ENCODE measurements at places on chromosomes 6 and 20. TPM values are rescaled to one million over a fixed set of nuclear protein-coding genes. Genes with fewer than 3 reads are reported as not detected.

DNA sequence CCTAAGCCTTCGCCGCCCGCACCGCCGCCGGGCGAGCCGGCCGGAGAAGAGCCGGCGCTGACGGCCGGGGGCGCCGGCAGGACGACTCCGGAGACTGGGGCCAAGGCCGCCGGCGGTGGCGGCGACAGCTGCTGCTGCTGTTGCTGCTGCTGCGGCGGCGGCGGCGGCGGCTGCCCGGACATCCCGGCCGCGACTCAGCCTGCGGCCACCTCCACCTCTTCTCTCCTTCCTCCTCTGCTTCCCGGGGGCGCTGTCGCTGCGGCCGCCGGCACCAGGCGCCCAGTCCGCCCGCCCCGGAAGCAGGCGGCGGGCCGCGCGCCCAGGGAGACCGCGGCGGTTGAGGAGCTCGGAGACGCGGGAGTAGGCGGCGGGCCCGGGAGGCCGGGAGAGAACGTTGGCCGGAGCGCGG, 307 bp downstream of the RANBP9 start:
- no peaks in the 10 kb centered on the region for H3K36me3 ChIP-seq
- DNase-seq: no peak
- peak overlapping the region; percentile 50 for H3K27ac ChIP-seq
- H3K27me3 ChIP-seq: no peaks in the 10 kb centered on the region
- no peak overlapping the region for H3K4me3 ChIP-seq
- H3K4me1 ChIP-seq: peaks cover 50% of the 10 kb centered on the region

DNA sequence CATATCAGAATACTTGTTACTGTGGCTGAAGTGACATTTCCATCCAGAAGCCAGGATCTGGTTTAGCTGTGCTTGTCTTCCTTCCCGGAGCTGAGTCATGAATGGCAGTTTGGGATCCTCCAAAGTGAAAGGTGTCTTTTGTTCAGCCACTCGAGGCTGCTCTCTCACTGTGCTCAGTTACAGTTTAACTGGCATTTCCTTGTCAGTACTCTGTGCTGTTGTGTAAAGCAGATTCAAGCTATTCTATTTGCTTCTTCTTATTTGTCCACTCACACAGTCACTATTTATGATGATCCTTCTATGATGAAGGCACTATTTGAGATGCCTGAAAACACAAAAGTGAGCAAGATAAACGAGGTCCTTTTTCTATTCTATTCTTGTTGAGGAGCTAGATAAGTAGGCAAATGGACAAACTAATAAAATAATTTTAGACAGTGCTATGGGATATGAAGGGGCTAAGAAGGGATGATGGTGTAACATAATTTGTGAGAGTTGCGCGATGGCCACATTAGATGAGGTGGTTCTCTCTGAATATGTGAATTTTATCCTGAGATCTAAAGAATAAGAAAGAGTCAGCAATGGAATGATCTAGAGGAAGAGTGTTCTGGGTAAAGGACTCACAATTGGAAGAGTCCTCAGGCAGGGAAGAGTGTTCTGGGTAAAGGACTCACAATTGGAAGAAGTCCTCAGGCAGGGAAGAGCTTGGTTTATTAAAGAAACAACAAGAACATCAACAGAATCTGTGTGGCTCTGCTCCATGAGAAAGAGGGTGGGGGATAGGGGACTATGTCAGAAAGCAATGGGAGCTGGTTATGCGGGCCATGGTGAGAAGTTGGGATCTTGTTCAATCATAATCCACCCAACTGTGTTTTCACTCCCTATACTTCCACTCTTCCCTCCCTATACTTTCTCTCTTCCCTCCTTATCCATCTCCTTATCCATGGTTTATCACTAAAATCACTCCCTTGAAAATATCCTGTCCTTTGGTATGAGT, 40.1 kb downstream of the CYP24A1 start:
- no peak overlapping the region for H3K27ac ChIP-seq
- no peak overlapping the region for H3K4me3 ChIP-seq
- no peaks in the 10 kb centered on the region for H3K27me3 ChIP-seq
- H3K36me3 ChIP-seq: no peaks in the 10 kb centered on the region
- H3K4me1 ChIP-seq: no peaks in the 10 kb centered on the region
- no peak for DNase-seq

FAM110A gene
- total RNA-seq: 19.8 TPM

- DNase-seq: peak; percentile 9
- H3K27ac ChIP-seq: no peak overlapping the region
- H3K4me1 ChIP-seq: peaks cover 25% of the 10 kb centered on the region
- no peaks in the 10 kb centered on the region for H3K36me3 ChIP-seq
- H3K27me3 ChIP-seq: no peaks in the 10 kb centered on the region
These were observed 2.8 kb downstream of the KCNQ5 start for GRCh38 chr6:72624557-72625160.

MAFB gene
- total RNA-seq: 2.2 TPM

GRCh38 chr6:119355157-119355556, 5.6 kb upstream of the MAN1A1 start:
- H3K4me1 ChIP-seq: peaks cover 6% of the 10 kb centered on the region
- no peak overlapping the region for H3K4me3 ChIP-seq
- H3K36me3 ChIP-seq: no peaks in the 10 kb centered on the region
- no peak for DNase-seq
- no peaks in the 10 kb centered on the region for H3K27me3 ChIP-seq
- H3K27ac ChIP-seq: no peak overlapping the region

TMC2 gene
- total RNA-seq: not detected

- DNase-seq: no peak
- H3K27me3 ChIP-seq: no peaks in the 10 kb centered on the region
- H3K36me3 ChIP-seq: no peaks in the 10 kb centered on the region
- no peak overlapping the region for H3K4me3 ChIP-seq
- no peak overlapping the region for H3K27ac ChIP-seq
These were observed 93.6 kb downstream of the KIF16B start for GRCh38 chr20:16479666-16480065.

NKX2-4 gene
- not detected for total RNA-seq

GRCh38 chr6:16277101-16277981, 39.0 kb downstream of the GMPR start:
- no peak overlapping the region for H3K27ac ChIP-seq
- no peaks in the 10 kb centered on the region for H3K36me3 ChIP-seq
- DNase-seq: no peak
- no peak overlapping the region for H3K4me3 ChIP-seq
- no peaks in the 10 kb centered on the region for H3K4me1 ChIP-seq
- no peaks in the 10 kb centered on the region for H3K27me3 ChIP-seq

DNA sequence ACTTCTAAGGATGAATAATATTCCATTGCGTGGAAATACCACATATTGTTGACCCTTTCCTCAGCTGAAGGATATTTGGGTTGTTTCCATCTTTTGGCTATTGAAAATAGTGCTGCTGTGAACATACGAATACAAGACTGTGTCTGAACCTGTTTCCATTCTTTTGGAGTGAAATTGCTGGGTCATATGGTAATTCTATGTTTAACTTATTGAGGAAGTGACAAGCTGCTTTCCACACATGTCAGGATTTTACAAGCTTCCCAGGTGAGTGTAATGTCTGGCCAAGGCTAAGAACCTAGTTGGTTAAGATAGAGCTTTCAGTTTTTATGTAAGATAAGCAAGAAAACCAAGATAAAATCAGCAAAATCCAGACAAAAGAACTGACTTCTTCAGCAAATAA, 48.8 kb downstream of the PPP1R3G start:
- H3K4me1 ChIP-seq: no peaks in the 10 kb centered on the region
- H3K27me3 ChIP-seq: no peaks in the 10 kb centered on the region
- H3K36me3 ChIP-seq: no peaks in the 10 kb centered on the region
- H3K4me3 ChIP-seq: no peak overlapping the region

GUCA1A gene
- not detected for total RNA-seq

SLC16A10 gene
- total RNA-seq: 9.8 TPM

FNDC1 gene
- not detected for total RNA-seq

GRCh38 chr6:39378175-39378959, 55.9 kb upstream of the KCNK16 start:
- no peak for DNase-seq
- no peak overlapping the region for H3K27ac ChIP-seq
- H3K27me3 ChIP-seq: no peaks in the 10 kb centered on the region
- no peaks in the 10 kb centered on the region for H3K4me1 ChIP-seq
- no peaks in the 10 kb centered on the region for H3K36me3 ChIP-seq

TASP1 gene
- 15.2 TPM for total RNA-seq

- no peak overlapping the region for H3K27ac ChIP-seq
- H3K36me3 ChIP-seq: no peaks in the 10 kb centered on the region
- H3K4me1 ChIP-seq: no peaks in the 10 kb centered on the region
- H3K27me3 ChIP-seq: no peaks in the 10 kb centered on the region
These were observed 332.3 kb upstream of the MARCKS start for GRCh38 chr6:113524826-113525225.

Measured in CD4-positive, alpha-beta memory T cell (primary cell).